ENCODE measurements at places on chromosomes 3 and 15.

- DNase-seq, result no peak
Measured at GRCh38 chr3:128804017-128804810, 75.2 kb upstream of the ACAD9 start.

DNA sequence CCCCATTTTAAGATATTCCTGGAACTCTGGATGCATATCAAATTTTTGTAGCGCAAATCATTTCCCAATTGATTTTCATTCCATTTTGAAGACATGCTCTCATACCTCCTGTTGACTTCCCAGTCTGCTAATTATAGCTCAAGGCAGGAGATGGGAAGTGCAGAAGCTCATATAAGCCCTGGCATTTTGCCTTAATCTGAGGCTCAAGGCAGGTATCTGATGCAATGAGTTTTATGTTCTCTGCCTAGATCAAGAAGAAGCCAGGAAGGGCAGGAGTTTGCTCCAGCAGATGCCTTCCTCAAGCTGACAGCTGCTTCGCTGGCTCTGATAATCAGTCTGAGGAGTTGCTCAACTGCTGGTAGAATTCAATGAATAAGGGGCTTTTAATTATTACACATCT, 65.6 kb upstream of the NEDD4 start:
- DNase-seq, result no peak

- peak; percentile 56 for DNase-seq
Measured at GRCh38 chr3:129599607-129600006, 6.9 kb downstream of the PLXND1 start.

- no peak for DNase-seq
Measured at GRCh38 chr3:162012633-162013032, 516.0 kb downstream of the OTOL1 start.

GRCh38 chr3:182364723-182365650, 428.3 kb upstream of the ATP11B start:
- no peak for DNase-seq

DNA sequence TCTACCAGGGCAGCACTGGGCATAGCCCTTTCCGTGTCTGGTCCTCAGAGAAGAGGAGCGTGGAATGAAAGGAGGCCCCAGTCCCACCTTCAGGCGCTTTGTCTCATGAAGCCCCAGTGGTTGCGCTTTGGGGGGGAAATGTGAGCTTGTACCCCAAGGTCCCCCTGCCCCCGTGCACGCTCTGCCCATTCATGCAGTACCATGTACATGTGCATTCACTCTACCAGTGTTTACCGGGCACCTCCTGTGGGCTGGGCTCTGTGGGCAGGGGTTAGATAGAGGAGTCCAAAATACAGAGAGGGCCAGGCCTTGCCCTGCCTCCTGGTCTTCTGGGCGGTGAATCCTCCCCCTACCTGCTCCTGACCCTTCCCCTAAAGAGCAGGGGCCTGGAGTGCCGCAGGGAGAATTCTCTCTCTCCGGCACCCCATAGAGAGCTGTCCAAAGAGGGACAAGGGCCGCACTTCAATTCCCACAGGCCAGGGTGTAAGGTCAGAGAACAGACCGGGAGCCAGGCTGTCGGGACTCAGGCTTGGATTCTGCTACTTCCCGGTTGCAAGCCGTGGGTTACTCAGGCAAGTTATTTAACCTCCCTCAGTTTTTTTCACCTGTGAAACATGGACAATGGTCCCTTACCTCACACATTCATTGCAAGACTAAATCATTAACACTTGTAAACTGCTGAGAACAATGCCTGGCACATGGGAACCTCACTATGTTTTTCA, 153.4 kb downstream of the MEGF11 start:
- DNase-seq, result no peak

- no peak for DNase-seq
Measured at GRCh38 chr3:134237454-134238145, 13.1 kb downstream of the RYK start.

- DNase-seq, result no peak
Measured at GRCh38 chr15:62060896-62061280, 641 bp upstream of the VPS13C start.

- no peak for DNase-seq
Measured at GRCh38 chr3:63414607-63415006, 136.5 kb downstream of the SYNPR start.
